ENCODE measurements at places on chromosomes 16 and 17. TPM values are rescaled to one million over a fixed set of nuclear protein-coding genes. Genes with fewer than 3 reads are reported as not detected.

The XPO6 gene
- 116 TPM for total RNA-seq

The TMC7 gene
- total RNA-seq, result 2.5 TPM

The KRTAP1-5 gene
- total RNA-seq, result 11.6 TPM

The KRTAP3-2 gene
- not detected for total RNA-seq

The BCAR1 gene
- total RNA-seq, result 44.7 TPM

The CIAO3 gene
- 19.5 TPM for total RNA-seq

The TBC1D3G gene
- not detected for total RNA-seq

The OTOA gene
- 0.13 TPM for total RNA-seq

The SBK1 gene
- total RNA-seq, result not detected

The SOST gene
- not detected for total RNA-seq

The NOD2 gene
- total RNA-seq, result 0.52 TPM

The KRT40 gene
- not detected for total RNA-seq

The RNF167 gene
- 21.3 TPM for total RNA-seq

The APOBR gene
- total RNA-seq, result not detected

The ZNF276 gene
- total RNA-seq, result 8.2 TPM

The ATP6V0A1 gene
- 66.8 TPM for total RNA-seq

The MYH1 gene
- not detected for total RNA-seq

The RPS2 gene
- 1,674 TPM for total RNA-seq

The RNF135 gene
- 9.8 TPM for total RNA-seq

The IRX5 gene
- 10.3 TPM for total RNA-seq

The SLC6A2 gene
- not detected for total RNA-seq

The CEP131 gene
- 6.7 TPM for total RNA-seq

The GSDMA gene
- 0.39 TPM for total RNA-seq

The LGALS9 gene
- 0.22 TPM for total RNA-seq

The ZFP90 gene
- total RNA-seq, result 47.2 TPM

The RASL10B gene
- total RNA-seq, result 0.91 TPM

The BOLA2 gene
- 11.7 TPM for total RNA-seq

The SLFN14 gene
- not detected for total RNA-seq

The KRT16 gene
- total RNA-seq, result 2.7 TPM

The ELMO3 gene
- total RNA-seq, result 0.11 TPM

The RND2 gene
- total RNA-seq, result 0.78 TPM

Measured in articular chondrocyte of knee joint (primary cell).